ENCODE measurements at places on chromosomes 1 and 21.

GRCh38 chr1:238191170-238191569 lies 300.4 kb upstream of the ZP4 start:
- no peak for DNase-seq

DNA sequence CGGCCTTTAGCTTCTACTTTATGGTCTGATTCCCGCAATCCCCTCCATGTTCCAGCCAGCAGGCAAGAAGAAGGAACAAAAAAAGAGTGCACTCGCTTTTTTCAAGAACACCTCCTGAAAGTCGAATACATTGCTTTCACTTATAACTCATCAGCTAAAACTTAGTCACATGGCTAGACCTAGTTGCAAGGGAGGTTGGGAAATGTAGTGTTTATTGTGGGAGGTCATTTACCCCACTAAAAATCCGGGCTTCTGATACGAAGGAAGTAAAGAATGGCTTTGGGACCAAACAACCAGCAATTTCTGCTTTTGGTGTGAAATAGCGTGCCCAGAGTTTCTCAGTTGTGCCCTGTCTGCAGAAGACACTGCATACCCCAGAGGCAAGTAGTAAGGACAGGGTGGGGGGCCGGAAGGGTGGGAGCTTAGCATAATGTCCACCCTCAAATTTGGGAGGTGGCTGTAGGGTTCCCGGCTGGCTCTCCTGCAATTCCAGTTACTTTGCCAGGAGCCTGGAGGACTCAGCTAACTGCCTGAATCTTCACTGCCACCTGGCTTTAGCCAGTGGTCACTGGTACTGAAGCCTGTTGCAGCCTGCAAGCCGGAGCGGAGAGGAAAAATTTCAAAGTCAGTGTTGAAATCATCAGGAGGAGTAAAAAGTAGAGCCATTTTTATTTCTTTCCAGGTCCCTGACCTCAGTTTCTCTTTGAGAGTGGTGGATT lies 57.7 kb upstream of the F3 start:
- no peak for DNase-seq

DNA sequence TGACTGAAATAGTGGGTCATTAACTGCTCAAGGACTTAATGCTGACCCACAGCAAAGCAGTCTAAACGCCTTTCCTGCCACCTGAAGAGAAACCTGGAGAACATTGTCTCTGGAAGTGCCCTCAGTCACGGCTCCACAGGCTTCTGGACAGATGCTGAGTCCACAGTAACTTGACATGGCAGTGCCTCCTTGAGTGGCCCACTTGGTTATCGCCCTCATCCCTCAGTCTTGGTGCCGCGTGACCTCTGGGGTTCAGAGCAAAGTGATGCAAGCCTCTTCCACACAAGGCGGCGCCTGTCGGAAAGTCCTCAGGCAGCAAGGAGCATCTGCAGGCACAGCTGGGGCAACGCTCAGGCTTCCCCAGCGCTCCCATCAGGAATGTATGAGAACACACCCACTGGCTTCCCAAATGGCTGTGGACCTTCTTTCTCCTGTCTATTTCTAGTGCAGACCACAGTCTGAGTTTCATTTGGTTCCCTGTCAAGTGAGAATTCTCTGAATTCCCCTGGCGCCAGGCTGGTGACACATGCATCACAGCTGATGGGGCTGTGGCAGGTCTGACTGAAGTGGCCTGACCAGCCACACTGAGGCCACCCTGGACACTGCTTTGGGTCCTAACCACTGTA lies 13.0 kb upstream of the ANGPTL7 start:
- DNase-seq, result no peak

DNA sequence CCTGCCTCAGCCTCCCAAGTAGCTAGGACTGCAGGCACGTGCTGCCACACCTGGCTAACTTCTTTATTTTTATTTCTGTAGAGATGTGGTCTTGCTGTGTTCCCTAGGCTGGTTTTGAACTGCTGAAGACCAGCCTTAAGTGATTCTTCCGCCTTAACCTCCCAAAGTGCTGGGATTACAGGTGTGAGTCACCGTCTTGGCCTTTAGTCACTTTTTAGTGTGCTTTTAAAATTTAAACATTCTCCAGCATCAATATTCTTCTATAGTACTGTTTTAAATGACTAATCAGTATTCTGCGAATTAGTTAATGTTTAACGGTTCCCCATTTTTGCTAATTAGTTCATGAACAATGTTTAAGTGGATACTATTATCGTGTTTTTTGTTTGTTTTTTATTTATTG lies 60.6 kb downstream of the DYRK1A start:
- DNase-seq, result no peak

DNA sequence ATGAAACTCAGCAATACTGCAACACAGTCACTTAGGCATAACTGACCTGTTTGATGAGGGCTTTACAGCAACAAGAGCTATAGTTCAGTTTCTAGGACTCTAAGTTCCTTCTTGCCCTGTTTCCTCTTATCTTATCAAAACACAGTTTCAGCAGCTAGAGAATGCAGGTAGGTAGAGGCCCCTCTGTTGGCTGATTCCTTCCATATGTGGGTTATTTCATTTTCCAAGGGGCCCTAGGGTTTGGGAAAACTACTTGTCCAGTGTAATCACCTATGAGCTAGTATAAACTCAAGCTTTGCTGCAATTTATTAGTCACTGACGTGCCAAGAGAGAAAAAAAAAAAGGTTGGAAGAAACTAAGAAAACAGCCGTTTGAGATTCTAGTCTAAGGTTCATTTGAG lies 607.7 kb upstream of the USP24 start:
- no peak for DNase-seq

DNA sequence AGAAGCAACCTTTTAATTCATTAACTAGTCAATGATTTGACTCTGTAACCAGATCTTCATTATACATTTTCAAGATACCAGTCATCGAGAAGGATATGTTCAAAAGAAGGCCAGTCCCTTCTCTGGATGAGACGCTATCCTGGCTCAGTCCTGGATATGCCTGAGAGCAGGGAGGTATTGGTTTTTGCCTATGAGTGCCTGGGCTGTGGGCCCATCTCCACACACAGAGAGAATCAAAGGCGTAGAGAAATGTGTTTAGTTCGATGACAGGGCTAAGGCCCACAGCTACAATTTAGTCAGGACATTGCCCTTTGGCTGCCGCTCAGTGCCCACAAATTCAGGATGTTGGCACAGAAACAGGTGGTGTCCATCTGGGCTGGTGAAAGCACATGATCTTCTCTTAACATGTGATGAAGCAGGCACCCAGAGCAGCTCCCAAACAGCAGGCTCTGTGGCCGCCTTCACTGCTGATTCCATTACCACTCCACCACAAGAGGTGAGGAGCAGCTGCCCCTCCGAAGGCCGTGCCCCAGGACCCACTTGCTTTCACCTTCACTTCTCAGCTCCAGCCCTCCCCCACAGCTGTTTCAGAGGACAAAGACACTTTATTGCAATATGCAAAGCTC lies 24.7 kb downstream of the ACKR1 start:
- DNase-seq, result no peak

DNA sequence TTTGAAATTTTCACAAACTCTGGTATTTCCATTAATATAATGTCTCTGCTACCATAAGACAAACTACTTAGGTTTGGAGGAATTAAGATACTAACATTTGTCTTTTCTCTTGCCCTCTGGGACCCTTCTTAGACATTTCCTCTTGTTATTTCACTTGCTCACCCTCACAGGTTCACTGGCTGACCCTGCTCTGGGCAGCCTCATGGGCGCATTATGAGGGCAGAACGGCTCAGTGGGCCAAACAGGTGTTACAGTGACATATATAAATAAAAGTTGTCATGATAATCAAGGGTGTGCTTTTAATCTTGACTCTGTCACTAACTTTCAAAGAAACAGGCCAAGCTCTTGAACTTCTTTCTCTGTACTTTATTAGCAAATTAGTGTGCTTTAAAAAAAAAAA lies 46.5 kb downstream of the ZNHIT6 start:
- no peak for DNase-seq

GRCh38 chr1:55081188-55081904 lies 42.0 kb downstream of the PCSK9 start:
- no peak for DNase-seq

- no peak for DNase-seq
These were observed 19.9 kb downstream of the AGPAT3 start for GRCh38 chr21:43884861-43885417.

- DNase-seq, result no peak
These were observed 214.9 kb downstream of the TOMM20 start for GRCh38 chr1:234913771-234914170.

DNA sequence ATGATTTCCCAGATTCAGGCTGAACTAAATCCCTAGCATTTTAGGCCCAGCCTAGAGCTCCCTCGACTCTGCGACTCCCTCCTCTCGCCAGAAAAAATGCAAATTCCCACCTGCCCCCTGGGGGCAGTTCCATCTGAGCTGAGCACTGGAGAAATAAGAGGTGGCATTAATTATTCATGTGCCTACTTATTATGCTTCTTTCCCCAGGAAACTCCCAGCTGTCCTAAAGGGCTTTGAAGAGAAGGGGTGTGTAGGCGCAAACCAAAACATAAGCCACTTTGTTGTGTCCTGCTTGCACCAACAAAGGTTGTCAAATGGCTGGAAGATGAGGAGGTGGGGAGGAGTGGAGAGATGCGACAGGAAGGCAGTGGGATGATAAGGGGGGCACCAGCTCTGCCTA lies 41.4 kb upstream of the GOLT1A start:
- DNase-seq, result no peak

GRCh38 chr1:236530959-236531358 lies 7.2 kb downstream of the LGALS8 start:
- DNase-seq, result no peak

- no peak for DNase-seq
These were observed 12.3 kb upstream of the HES5 start for GRCh38 chr1:2542246-2542915.

- no peak for DNase-seq
These were observed 17.8 kb downstream of the CCDC30 start for GRCh38 chr1:42480921-42481320.
